ENCODE measurements at places on chromosomes 5 and 9.

- no peak for DNase-seq
Observed at GRCh38 chr5:61916621-61917620, 389.1 kb upstream of the KIF2A start.

DNA sequence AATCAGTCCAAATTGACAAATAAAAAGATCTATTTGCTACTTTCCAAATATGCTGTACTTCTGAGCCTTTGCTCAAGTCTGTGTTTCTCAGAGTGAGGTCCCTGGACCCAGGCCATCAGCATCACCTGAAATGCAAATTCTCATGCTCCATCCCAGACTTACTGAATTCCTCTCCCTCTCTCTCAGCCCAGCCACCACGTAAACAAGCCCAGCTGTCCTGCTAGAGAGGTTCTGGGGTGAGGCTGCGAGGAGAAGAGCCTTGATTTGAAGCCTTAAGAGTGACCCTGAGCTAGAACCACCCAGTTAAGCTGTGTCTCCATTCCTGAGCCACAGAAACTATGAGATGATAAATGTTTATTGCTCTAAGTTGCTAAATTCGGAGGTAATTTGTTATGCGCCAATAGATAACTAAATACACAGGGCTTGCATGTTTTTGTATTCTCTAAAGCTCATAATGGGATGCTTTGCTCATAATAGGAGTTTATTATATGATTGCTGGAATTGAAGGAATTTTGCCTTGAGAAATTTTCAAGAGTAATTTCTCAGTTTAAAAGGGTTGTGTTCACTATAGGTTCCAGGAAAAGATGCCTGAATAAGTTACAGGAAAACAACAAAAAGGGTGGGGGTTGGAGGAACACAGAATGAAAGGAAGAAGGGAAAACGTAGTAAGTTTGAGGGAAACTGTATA is 98.9 kb upstream of the SPATA31D4 start:
- DNase-seq, result no peak

DNA sequence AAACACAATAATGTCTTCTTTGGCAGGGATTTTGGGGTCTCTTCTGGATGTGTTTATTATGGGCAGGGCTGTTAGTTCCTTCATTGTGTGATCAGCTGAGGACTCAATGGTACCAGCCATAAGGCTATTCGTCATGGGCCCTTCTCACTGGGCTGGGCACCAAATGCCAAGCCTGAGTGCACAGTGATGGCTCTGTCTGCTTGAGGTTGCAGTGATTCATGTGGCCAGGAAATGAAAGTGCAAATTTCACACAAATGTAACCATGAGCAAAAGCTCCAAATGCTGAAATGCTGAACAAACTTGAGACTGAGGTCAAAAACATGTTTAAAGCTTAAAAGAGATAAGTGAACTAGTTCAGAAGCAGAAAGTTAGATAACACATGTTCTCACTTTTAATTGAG is 191.0 kb downstream of the TARS1 start:
- no peak for DNase-seq

- DNase-seq, result no peak
Observed at GRCh38 chr5:173706700-173707099, 90.2 kb upstream of the BOD1 start.

- no peak for DNase-seq
Observed at GRCh38 chr9:93041108-93041802, 17.2 kb upstream of the SUSD3 start.

DNA sequence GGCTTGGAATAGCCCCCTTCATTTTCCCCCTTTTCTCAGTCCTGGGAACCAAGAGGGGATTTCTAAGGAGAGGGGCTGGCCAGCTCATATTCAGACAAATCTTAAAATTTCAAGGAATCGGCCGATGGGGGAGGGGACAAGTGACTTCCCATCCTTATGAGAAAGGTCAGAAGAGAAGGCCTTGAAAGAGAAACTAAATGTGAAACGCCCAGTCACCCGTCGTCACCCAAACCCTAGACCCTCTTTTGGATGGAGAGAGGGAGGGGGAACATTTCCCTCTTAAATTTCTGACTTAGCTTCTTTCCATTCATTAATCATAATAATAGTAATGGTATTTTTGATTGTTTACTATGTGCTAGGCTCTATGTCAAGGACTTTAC is 850 bp upstream of the CCL19 start:
- no peak for DNase-seq

DNA sequence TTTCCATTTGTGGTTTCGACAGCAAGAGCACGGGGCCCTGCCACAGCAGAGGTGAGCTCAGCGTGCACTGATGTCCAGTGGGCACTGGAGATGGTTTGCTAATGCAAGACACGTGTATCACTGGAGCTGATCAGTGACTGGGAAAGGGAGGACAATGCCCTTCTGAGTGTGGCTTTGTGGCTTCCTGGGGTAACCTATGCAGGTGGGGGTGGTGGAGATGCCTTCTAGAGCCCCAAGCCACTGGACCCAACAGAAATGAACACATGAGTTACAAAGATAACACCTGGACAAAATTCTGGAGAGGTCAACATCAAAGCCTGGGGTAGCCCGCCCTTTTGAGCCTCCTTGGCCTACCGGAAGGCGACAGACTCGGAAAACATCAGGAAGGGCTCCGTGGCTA is 261.3 kb downstream of the CRB2 start:
- DNase-seq, result no peak

- DNase-seq, result peak; percentile 5
Observed at GRCh38 chr9:69857131-69857530, 36.5 kb downstream of the CFAP95 start.

DNA sequence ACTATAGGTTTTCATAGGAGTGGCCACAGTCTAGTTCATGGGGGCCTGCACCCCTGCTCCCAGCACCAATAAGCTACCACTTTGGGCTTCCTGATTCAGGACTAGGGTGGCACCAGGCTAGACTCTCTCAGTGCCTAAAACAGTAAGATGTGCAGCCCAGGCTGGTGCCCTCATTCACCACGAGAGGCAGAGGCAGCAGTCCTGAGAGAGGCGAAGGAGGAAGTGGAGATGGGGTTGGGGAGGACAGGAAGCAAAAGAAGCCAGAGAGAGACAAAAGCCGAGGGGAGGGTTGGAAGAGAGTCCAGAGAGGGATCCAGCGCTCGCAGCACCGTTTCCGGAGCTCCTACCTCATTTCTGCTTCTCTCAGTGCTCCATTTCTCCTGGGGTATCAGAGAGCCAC is 180.9 kb downstream of the MED10 start:
- DNase-seq, result no peak

DNA sequence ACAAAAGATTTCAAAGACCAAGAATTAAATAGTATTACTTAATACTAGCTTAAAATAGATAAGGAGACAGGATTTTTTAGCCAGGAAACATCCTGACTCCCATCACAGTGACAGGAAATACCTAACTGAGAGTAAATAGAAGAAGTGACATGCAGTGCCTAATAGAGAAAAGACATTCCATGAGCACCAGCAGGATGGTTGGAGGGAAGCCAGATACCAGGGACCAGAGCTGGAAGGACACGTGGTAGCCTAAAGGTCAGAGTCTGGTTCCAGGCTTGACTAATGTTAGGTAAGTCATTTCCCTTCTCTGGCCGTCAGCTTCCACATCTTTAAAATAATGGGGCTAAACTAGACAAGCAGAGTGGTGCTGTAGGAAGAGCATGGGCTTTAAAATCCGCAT is 41.6 kb downstream of the CDK5RAP2 start:
- no peak for DNase-seq

GRCh38 chr9:98954244-98954610 is 10.5 kb downstream of the COL15A1 start:
- no peak for DNase-seq

DNA sequence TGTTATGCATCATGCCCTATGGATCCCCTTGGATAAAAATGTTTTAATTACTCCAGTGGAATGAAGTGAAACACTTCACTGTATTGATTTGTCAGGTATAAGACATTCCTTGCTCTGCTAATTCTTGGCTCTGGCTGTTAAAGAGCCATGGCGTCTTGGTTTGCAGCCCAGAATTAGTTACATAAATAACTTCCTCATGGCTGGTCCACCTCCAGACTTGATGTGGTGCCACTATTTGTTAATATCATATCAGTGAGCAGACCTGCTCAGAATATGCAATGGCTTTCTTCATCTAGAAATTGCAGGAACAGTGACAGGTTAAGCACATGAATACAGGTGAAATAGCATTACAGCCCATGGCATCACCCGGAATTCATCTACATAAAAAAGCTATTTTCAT is 446.9 kb upstream of the GRIN3A start:
- DNase-seq, result no peak

DNA sequence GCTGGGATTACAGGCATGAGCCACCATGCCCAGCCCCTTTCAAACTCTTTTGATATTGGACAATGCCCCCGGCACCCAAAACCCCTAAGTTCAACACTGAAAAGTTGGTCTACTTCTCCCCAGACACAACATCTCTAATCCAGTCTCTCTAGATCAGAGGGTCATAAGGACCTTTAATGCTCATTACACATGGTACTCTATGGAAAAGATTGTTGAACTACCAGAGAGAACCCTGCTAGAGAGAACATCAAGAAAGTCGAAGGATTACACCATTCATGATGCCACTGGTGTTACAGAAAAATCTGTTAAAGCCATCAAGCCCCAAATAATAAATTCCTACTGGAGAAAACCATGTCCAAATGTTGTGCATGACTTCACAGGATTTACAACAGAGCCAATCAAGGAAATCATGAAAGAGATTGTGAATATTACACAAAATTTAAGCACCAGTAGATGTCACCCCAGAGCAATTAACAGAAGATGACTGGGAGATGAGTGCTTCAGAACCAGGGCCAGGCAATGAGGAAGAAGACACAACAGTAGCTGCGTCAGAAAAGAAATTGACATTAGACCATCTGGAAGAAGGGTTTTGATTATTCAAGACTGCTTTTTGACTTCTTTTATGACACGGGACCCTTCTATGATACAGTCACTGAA is 28.3 kb upstream of the NIPAL4 start:
- peak; percentile 16 for DNase-seq

DNA sequence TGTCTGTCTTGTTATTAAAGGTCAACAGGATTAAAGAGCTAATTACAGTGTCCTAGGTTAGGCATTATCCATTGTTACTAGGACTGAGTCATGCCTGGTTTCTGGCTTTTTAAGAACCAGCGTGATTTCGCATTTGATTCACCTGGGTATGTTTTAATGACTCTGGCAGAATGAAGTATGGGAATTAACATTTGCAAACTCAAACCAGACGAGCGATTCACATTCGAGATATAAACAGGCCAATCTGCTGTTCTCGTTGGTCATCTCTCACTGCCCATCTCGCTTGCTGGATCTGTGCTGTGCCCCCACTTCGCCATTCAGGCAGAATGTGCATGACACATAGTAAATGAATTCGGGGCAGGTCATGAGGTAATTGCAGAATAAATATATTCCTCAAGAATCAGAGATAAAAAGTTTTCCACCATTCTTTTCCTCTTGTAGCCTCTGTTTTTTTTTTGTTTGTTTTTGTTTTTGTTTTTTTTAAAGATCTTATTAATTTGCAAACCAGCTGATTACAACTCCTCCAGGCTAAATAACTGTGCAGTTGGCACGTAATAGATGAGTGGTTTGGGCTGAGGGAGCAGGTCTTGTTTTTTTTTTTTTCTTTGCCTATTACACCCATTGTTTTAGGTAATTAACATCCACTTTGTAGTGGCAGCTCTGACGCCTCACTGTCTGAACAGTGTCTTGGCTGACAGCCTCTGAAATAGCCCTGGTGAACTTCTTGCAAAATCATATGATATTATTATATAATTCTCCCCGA is 313.5 kb upstream of the MSX2 start:
- DNase-seq, result no peak

GRCh38 chr5:36596756-36597155 is 9.7 kb upstream of the SLC1A3 start:
- no peak for DNase-seq

GRCh38 chr5:166329149-166329800 is 1962.2 kb upstream of the WWC1 start:
- no peak for DNase-seq

DNA sequence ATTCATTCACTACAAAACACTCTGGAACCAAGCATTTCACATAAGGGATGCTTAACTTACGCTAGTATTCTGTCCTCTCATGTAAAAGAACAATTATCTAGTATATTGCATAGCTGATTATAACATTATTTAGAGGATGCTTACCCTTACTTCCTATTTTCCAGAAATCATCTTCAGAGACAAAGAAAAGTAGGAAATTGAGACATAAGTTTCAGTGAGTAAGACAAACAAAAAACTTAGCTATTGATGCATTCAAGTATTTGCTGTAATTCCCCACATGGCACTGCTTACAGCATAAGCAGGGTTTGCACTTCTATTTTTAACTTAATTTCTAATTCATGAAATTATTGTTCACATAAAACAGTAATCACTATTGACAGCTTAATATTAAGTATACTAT is 104.8 kb upstream of the SREK1 start:
- DNase-seq, result no peak

GRCh38 chr9:79658926-79659325 is 87.2 kb downstream of the TLE4 start:
- no peak for DNase-seq

DNA sequence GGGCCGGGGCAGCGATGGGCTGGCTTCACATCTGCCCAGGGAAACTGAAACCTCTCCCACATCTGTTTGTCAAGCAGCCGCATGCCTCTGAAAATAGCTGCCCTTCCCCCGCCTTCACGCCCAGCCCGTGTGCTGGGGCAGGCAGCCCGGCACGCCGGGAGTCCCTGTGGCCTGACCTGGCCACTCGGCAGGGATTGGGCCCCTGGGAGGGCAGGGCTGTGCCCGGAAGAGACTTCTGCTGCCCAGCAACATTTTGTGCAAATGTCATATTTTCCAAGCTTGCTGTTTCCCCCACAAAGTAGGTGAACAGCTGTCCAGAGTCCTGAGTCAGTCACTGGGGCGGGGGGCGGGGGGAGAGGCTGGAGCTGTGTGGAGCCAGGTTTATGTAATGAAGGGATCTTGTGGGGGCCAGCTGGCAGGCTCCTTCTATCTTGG is 8.2 kb downstream of the COL27A1 start:
- no peak for DNase-seq

DNA sequence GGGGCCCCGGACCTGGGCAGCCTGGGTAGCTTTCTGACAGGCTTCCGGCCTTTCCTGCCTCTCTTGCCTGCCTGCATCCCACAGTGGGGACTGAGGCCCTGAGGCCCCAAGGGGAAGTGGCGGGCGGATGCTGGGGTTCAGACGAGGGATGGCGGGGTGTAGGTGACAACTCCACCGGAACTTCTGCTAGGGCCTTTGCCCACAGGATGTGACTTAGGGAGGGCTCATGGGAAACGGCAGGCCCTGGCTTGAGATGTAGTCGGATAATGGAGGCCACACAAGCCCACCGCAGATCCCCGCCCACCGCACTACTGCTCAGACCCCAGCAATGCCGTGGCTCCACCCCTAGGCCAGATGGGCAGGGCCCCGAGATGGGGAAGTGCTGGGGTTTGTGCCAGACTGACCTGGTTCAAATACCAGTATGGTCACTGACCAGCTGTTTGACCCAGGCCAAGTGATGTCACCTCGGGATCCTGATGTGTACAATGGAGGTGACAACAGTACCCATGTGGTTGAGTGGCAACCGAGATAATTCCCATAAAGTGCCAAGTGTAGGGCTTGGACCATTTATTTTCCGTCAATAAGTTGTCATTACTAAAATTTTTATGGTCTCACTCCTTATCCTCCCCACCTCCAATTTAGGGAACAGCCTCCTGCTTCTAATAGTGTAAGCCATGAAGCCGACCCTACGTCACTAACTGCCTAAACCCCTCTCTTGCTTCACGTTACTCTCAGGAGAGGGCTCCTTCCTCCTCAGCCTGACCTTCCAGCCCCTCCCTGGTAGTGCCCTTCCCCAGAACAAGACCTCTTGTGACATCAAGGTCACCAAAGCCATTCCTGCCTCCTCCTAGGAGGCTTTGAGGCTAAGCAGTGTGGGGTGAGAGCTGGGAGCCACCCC is 2.5 kb upstream of the CDK9 start:
- DNase-seq, result no peak
